ENCODE measurements at places on chromosomes 1 and 21.

- no peak for DNase-seq
Measured at GRCh38 chr1:240998024-240998423, 359.0 kb downstream of the RGS7 start.

DNA sequence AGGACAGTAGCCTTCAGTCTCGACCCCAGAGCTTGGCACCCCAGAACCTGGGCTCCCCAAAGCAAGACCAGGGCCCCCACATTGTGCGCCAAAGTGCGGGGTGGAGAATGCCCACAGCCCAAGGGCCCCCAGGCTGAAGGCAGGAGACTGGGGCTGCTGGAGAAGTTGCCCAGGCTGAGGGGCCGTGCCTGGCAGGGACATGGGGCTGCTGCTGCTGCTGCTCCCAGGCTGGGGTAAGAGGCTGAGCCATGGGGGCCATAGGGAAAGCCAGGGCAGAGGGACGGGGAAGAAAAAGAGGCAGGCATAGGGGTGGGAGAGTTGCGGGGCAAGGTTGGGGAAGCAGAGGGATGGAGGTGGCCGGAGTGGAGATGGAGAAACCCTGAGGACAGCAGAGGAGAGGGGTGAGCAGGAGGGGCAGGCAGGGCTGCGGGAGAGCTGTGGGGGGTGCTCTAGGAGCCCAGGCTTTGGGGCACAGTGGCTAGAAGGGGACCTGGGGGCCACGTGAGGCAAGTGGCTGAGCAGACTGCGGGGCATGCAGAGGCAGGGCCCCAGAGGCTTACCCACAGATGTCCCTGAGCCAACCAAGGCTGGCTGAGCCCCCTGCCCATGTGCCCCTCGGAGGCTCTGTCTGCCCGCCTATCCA lies 18.9 kb downstream of the SLC27A3 start:
- no peak for DNase-seq

GRCh38 chr1:36420836-36421317 lies 23.2 kb upstream of the LSM10 start:
- DNase-seq: peak; percentile 74

DNA sequence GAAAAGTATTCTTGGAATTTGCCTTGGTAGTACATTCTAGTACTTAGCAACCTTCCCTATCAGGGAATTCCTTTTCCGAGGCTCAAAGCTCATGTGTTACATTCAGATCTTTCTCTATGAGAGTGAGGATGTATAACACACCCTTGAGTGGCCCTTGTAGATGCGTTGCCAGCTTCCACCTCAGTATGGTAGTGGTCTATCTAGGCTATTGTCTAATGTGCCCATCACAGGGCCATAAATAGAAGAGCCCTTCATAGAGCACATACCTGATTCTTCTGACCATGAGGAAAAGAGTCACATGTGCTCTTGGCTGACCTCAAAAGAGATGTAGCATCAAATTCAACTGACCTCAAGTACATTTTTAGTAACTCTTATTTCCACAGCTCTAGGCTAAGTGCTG lies 14.0 kb upstream of the ZC3H11B start:
- DNase-seq: no peak

GRCh38 chr1:177228693-177229065 lies 57.9 kb downstream of the BRINP2 start:
- no peak for DNase-seq

- DNase-seq: no peak
Measured at GRCh38 chr1:20216574-20216973, 30.3 kb upstream of the PLA2G2C start.

GRCh38 chr1:45348609-45348965 lies 8.3 kb upstream of the MUTYH start:
- DNase-seq: no peak

DNA sequence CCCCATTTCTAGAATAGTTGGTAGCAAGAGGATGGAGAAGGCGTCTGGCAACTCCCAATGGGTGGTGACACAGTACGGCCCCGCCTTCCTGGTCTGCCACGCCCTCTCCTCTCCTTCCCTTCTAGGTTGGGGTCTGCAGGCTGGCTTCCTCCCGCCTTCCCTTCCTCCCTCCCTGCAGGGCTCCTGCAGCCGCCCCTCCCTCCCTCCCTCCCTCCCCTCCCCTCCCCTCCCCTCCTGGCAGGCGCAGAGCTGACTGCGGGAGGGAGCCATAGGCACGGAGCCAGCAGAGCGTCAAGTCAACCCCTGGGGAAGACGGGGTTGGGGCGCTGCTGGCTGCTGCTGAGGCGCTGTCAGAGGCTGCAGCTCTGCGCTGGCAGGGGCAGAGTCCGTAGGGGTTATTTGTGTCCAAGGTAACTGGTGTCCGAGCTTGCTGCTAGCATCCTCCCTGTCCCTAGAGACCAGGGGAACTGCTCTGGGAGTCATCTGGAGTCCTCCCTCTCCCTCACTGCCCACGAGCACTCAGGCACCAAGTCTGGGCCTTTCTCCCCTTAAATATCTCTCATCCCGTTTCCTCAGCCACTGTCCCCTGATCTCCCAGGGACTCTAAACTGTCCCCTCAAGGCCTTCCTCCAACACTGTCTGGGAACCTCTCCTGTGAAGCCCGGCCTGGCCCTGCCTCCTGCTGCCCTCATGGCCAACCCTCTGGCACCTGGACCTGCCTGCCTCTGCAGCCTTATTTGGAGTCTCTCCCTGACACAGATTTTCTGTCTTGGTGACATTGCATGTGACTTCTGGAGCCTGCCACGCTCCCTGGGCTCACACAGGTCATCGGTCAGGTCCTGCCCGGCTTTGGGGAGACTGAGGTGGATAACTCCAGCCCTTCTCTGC lies 57.4 kb upstream of the ACOT11 start:
- DNase-seq: no peak

Data from stimulated activated CD8-positive, alpha-beta memory T cell treated with anti-CD3 and anti-CD28 coated beads, Interleukin-7, amount 100 ng/mL, for 48 hours (primary cell).